ENCODE measurements at places on chromosomes 16 and 17.

GRCh38 chr16:30722443-30722842, 23.5 kb downstream of the SRCAP start:
- DNase-seq = no peak

GRCh38 chr17:59483860-59484259, 81.5 kb upstream of the DHX40 start:
- DNase-seq = no peak

DNA sequence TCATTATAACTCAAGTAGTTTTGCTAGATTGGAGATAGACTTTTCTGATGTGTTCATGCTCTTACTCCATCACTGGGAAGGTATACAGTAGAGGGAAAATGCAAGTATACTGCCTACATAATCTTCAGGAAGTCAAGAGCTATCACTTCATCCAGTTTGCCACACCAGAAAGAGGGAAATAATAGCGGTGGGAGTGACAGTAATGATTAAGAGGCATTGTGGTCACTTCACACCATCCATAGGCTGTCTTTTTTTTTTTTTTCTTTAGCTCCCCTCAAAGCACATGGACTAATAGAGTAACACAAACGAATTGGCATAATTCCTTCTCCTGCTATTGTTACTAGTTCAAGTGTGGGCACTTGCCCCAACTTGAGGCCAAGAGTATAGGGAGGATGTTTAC, 28.4 kb upstream of the HLF start:
- DNase-seq = no peak

GRCh38 chr17:73429440-73430164, 117.8 kb upstream of the CDC42EP4 start:
- DNase-seq = peak; percentile 77

GRCh38 chr16:81481207-81481821, 36.7 kb downstream of the CMIP start:
- no peak for DNase-seq

GRCh38 chr16:66510711-66511601, 39.0 kb downstream of the TK2 start:
- no peak for DNase-seq

DNA sequence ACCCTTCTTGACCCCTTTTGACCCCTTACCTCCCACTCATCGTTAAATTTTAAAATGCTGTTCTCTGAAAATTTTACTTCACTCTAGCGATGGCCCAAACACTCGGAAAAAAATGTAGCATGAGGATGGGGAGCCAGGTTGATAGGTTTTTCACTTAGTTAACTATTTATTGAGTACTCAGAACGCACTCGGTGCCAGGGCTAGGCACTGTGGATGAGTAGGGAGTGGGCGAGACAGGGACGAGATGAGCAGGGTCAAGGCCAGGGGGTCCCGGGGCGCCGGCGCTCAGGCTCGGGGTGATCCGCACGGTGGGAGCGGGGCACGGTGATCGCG, 392 bp downstream of the ZSCAN32 start:
- no peak for DNase-seq

DNA sequence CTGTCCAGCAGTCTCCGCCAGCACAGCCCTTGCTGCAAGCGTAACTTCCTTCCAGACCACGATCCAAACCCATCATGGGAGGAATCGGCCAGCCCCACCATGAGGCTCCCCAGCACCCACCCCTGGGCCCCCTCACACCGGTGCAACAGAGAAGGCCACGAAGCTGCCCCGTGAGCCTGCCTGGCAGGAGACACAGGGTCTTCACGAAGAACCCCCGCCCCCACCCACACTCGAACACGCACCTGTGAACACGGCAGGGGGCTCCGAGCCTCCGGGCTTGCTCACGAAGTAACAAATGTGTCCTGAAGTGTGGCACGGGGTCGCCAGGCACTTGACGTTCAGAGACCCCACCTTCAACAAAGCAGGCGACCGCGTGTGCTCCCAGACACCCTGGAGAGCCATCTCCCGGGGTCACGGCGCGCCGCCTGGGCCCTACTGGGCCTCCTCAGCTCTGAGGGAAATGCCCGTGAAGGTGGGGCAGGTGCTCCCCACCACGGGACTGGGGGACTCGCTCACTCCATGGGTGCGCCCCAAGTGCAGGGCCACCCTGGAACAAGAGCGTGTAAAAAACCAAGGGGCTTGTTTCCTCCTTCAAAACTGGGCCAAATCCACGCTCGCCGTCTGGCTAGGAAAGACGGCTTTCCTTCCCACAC, 7.6 kb downstream of the HAGH start:
- no peak for DNase-seq

DNA sequence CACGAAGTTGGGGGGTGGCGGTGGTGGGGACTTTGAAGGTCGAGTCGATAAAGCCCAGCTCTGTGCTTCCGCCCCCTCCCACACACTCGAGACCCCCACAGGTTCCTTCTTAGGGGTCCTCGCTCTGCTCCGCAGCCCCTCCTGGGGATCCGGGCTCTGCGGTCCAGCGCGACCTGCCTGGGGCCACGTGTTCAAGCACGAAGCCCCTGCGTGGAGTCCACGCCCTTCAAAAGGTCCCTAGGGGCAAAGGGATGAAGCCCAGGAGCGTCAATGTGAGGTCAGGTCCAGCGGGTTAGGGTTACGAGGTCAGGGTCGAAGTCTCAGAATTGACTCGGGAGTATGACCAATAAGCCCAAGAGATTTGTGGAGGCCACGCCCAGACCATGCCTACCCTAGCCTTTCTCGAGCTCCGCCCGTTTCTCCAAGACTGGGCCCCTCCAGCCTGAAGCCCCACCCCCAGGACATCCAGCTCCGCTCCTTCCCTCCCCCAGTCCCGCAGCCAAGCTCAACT, 786 bp upstream of the CACNA1G start:
- DNase-seq = no peak

DNA sequence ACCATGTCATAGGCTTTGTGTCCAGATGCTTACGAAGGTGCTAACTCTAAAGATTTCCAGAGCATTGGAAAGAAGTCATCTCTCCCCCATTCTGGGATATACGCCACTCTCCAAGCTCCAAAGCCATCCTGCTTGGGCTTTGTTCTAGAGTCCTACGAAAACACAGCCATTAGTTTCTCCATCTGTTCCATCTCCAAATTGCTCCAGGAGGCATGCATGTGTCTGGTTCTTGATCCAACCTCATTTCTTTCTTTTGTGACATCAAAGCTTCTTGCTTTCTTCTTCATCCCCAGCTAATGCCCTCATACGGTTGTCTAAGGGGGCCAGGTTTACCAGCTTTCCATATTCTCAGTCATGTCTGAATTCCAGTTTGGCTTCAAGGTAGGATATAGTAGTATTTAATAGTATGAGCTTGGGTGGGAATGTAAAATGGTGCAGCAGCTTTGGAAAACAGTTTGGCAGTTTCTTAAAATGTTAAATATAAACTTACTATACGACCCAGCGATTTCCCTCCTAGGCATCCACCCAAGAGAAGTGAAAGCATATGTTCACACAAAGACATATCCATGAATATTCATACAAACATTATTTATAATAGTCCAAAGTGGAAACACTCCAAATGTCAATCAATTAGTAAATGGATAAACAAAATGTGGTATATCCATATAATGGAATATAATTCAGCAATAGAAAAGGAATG, 202.6 kb downstream of the SHISA9 start:
- DNase-seq = no peak

- no peak for DNase-seq
These were observed 9.4 kb upstream of the TOM1L1 start for GRCh38 chr17:54891176-54891821.

- peak; percentile 38 for DNase-seq
These were observed 28.7 kb upstream of the GAS7 start for GRCh38 chr17:10226930-10227695.

GRCh38 chr16:26330654-26331053, 638.9 kb downstream of the HS3ST4 start:
- DNase-seq = no peak

DNA sequence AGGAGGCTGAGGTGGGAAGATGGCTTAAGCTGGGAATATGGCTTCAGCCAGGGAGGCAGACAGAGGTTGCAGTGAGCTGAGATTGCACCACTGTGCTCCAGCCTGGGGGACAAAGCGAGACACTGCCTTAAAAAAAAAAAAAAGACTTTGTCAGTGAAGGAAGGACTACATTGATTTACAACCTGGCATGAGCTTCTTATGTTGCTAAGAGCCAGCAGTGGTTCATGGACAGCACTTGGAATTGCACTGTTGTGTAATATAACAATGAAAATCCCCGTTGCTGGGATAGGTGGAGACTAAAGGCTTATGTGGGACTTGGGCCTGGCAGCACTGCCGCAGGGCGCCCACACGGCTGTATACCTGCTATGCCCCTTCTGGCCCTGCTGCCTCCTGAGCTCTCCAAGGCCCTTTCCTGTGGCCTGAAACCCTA, 14.1 kb upstream of the SLC16A5 start:
- DNase-seq = no peak

DNA sequence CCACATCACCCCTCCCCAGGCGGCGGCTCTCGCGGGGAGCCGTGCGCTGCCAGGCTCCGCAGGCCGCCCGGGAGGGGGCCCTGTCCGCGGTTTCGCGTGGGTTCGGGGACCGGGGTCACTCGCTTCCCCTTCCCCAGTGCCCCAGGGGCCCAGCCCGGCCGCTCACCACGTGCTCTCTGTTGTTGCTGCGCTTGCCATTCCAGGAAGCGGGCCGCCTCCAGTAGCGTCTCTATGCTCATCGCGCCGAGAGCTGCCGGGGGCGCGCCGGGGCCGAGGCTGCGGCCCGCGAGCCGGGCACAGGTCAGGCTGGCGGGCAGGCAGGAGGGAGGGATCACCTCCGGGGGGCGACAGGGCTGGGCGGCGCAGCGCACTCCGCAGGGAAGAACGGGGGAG, 390 bp downstream of the MNT start:
- peak; percentile 36 for DNase-seq

GRCh38 chr17:33942414-33942813, 312.7 kb upstream of the CCL2 start:
- no peak for DNase-seq

DNA sequence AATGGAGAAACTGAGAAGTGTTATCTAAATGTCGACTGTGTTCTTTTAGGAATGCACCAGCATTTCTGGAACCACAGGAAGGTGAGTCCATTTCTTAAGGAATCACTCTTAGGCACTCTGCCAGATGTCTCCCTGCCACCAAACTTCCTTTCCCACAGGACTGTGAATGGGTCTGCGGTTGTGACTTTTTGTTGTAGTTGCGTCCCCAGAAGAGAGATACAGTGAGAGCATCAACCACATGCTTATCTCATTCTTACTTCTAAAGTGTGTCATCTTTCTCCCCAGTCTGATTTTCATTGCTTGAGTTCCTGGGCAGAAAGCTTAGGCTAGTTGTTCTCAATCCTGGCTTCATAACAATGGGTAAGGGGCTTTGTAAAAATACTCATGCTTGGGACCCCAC, 13.4 kb downstream of the ITPRIPL2 start:
- no peak for DNase-seq

DNA sequence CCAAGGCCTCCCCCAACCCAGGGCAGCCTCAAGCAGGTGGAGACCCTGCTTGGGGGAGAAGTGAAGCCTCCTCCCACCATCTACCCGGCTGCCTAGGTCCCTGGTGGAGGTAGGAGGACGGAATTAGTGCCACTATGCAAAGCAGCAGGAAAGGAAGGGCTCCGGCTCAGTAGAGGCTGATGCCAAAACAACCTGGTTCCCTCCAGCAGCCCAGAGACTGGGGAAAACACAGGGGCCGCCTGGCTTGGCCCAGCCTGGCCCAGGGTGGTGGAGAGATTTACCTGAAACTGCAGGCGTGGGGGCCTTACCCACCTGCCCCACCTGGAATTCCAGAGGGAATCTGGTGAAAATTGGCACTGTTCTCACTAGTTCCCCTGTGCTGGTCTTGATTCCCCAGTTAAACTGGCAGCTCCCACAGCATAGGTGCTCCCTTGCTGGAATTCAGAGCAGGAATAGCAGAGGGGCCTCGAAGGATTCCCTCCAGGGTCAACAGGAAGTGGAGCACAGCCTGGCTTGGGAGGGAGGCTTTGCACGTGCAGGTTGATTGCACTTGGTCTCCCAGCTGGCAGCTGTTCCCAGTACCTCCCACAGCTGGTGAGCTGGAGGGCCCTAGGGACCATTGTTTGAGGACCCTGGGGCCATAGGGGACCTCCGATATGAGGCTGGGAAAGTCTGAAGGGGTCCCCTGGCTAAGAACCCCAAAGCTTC, 4.5 kb downstream of the CD79B start:
- DNase-seq = no peak

Data from stimulated activated CD4-positive, alpha-beta T cell treated with anti-CD3 and anti-CD28 coated beads, TNF-alpha, amount 100 ng/mL, for 48 hours (primary cell).